SIG-M5 (cell line): ENCODE measurements at places on chromosomes 2 and 18.

DNA sequence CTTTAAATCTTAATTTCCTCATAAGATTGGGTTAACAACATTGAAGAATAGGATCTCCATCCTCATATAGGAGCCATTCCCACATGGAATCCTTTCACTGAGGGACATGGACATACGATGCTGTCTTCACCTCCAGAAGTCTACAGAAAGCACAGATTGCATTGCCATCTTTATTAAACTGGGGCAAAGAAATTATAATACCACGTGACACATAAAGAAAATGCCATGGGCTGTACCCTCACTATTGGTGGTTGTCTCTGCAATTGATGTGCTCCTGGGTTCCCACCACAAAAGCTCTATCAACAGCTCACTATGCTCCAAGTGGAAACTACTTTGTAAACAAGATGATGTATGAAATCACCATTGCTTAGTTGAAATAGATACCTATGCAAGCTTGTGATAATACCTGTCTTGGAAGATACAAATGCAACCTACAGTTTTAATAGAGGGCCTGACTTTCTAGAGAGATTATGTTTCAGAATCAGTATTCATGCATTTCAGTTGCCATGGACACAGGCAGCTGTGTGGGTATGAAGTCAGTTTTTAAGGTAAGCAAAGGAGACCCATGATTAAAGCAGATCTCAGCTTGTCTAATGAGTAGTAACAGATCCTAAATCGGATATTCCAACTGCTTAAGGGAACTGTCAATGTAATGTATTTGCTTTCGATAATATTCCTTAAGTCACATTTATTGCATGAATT, 337.0 kb downstream of the RAD51AP2 start:
- DNase-seq, result no peak

GRCh38 chr2:100291152-100291970, 30.9 kb downstream of the LONRF2 start:
- peak; percentile 59 for DNase-seq

- DNase-seq, result no peak
Measured at GRCh38 chr2:48380208-48380607, 149.7 kb upstream of the STON1 start.

GRCh38 chr2:33406622-33407021, 69.8 kb upstream of the RASGRP3 start:
- DNase-seq, result no peak

- no peak for DNase-seq
Measured at GRCh38 chr2:121504316-121504715, 26.4 kb upstream of the RNU4ATAC start.

- DNase-seq, result no peak
Measured at GRCh38 chr18:58015065-58015780, 28.8 kb upstream of the NEDD4L start.

GRCh38 chr2:71720283-71720560, 266.9 kb downstream of the DYSF start:
- DNase-seq, result no peak

DNA sequence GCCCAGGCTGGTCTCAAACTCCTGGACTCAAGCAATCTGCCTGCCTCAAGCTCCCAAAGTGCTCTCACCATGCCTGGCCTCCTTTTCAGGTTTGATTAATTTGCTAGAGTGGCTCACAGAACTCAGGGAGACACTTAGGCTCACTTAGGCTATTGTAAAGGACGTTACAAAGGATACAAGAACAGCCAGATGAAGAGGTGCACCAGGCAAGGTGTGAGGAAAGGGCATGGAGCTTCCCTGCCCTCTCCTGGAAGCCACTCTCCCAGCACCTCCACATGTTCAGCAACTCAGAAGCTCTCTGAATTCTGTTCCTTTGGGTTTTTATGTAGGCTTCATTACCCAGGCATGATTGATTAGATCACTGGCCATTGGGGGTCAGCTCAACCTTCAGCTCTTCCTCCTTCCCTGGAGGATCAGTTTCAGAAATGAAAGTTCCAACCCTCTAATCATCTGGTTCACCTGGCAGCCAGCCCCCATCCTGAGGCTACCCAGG, 78.7 kb upstream of the RGPD5 start:
- DNase-seq, result no peak

DNA sequence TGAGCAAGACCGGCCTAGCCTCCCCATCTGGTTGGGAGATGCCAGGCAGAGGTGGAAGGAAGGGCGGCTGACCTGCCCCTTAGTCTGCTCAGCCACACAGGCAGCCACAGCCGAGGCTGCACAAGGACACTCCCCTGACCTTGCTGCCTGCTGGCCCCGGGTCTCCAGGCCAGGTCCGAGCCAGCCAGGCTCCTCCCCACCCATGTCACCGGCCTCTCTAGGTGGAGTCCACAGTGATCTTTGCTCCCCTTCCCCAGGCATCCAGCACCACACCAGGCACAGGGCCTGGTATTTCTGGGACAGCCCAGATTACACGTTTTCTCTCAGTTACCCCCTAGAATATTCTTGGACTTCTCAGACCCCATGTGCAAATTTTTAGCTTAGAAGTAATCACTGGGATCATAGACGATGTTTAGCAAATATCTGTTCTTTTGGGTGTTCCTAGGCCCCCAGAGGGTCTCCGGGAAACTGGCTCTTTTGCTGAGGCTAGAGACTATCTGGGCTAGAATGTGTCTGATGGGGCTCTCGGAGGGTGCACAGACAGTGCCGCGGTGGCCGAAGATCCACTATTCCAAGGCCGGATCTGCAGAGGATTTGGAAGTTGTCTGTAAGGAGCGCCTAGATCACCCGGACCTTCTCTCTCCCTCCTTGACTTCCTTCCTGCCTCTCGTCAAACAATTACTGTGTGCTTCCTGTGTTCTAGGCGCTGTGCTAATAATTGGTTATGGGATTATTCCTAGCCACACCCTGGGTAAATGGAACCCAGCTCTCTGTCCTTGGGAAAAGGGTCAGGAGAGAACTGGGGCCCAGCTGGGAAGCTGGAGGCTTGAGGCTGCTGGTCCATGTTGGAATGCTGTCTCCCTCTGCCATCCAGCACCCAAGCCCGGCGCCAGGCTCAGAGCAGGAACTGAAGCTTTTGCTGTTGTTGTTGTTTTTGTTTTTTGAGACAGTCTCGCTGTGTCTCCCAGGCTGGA, 46.9 kb downstream of the ODC1 start:
- no peak for DNase-seq

DNA sequence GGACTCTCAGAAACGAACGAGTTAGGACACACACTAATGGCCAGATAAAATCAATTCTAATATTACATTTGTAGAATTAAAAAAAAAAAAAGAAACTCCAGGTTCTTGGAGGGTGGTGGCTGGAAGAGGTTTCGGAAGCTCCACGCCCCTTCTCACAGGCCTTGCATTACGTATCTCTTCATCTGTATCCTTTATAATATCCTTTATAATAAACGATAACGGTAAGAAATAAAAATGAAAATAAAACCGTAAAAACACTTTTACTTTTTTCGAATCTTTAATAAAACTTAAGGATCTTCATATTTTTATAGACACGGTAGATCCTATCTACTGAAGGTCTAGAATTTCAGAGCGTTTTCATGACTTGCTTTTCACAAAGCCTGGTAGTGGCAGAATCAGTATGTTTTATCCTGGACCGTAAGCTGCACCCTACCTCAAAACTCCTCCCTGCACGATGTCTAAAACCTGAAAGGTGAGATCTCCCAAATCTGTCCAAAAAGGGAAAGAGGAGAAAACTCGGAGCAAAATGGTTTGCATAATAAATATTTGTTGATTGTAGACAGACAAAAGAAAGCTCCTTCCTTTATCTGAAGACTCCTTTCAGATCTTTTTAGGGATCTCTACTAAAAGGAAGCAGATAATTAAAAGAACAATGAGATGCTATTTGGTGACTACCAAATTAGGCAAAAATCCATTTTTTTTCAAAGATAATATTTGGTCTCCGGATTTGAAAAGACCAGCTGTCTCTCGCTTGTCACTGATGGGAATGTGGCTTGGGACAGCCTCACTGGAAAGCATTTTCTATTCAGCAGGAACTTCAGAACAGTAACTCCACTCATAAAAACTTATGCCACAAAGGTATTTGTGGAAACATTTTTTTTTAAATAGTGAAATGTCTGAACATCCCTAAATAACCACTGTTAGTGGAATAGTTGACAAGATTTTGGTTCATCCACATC, 2.0 kb upstream of the CXCR4 start:
- DNase-seq, result no peak

DNA sequence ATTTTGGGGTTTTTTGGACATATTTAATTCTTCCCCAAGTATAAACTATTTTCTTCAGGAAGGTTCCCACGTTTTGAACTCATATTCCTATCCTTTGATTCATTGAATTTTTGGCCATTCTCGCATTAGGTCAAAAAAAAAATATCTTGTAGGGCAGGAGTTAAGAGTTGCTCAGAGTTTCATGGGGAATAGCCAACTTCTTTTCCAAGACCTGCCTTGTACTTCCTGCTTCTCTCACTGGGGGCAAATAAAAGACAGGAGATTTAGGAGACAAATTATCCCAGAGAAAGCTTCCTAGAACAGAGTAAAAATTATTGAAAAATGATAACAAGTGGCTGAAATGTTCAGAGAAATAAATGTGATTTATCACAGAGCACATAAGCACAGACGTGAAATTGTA, 55.2 kb upstream of the BCL11A start:
- DNase-seq, result no peak

DNA sequence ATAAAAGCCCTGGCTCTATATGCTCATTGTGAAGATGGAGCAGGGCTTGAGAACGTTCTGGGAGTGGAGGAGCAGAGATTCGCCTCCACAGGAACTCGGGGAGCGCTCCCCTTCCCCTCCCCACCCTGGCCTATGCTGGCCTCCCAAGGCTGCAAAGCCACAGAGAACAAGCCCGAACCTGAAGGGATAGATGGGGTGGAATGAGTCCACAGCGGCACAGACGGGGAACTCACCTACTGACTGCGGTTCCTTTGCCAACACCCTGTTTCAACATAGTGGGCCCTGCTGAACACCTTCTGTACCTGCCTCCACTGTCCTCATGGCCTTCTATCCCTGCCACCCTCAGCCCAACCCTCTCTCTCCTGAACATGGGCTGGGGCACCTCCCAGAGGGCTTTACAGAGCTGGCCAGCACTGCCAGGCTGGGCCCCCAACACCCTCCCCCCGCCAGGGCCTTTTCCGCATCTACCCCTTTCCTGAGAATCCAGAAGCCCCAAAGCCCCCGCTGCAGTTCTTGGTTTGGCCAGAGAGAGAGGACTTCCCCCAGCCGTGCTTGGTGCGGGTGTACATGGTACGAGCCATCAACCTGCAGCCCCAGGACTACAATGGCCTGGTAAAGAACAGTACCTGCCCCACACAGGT, 41.5 kb downstream of the LMAN2L start:
- DNase-seq, result no peak

DNA sequence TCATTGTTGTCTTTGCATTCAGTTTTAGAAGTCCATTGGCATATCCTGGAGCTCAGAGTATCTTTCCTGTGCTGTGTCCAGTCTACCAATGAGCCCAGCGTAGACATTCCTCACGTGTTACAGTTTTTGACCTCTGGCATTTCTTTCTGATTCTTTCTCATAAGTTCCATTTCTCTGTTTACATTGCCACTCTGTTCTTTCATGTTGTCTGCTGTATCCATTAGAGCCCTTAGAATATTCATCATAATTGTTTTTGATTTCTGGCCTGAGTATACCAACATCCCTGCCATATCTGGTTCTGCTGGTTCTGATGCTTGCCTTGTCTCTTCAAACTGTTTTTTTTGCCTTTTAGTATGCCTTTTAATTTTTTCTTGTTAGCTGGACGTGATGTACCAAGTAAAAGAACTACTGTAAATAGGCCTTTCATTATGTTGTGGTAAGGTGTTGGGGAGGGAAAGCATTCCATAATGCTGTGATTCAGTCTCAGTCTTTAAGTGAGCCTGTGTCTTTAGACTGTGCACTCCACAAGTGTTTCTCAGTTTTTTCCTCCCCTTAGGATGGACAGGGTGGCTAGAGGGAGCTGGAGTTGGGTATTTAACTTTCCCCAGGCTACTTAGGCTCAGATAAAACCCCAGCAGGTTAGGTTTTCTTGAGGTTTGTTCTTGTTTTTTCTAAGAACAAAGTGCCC, 35.6 kb downstream of the CEP192 start:
- DNase-seq, result no peak

GRCh38 chr2:67808112-67808511, 254.7 kb downstream of the C1D start:
- no peak for DNase-seq

GRCh38 chr2:41965909-41966295, 81.9 kb upstream of the PKDCC start:
- DNase-seq, result no peak

GRCh38 chr18:70288851-70289328, at the start of gene SOCS6:
Gene SOCS6 (plus strand): TSS chr18:70289045. CDS start chr18:70324669, 35,624 bp downstream.
- no peak for DNase-seq

DNA sequence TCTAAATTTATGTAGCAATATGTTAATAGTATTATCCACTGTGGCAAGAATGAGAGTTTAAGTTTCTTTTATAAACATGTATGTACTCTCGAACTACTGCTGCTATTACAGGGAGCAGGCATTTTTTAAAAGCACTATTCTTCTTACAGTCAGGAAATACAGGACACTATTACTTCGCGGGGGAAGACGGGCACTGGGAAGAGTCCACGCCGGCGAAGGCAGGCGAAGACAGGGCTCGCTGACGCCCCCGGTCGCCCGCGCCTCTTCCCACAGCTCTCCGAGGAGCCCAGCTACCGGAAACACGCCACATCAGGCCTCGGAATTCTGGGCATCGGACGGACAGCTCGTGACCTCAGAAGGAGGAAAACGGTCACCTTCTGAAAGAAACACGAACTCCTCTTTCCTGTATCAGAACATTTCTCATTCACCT, 90.2 kb downstream of the FAM161A start:
- no peak for DNase-seq

GRCh38 chr2:181305301-181306123, 151.7 kb upstream of the ITGA4 start:
- DNase-seq, result peak; percentile 98

DNA sequence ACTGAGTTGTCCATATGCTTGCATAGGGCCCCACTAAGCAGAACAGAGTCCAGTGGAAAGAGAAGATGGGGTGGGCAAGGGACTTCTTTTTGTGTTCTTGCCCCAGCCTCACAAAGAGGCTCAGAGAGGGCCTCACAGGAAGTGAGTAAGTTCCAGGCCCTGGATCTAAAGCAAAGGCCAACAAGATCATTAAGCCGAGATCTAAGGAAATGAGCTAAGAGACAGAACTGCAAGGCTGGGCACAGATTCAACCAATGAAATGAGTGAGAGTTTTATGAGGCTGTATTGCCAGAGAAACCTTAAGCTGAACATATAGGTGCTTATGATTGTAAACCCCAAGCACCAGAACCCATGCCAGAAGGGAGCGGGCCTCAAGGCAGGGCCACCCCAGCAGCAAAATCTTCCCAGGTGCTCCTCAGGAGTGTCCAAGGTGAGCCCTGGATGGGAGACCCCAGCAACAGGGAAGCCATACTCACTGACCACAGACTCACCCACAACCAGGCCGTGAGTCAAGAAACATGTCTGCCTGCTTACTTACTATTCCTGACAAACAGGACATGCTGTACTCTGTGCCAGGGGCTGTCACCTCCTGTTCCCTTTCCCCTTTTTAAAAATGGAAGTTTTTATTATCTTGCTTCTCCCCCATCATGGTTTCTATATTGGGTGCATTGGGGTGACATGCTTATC, 40.2 kb downstream of the SLC14A1 start:
- DNase-seq, result no peak
